ENCODE measurements at places on chromosomes 7 and 10.

DNA sequence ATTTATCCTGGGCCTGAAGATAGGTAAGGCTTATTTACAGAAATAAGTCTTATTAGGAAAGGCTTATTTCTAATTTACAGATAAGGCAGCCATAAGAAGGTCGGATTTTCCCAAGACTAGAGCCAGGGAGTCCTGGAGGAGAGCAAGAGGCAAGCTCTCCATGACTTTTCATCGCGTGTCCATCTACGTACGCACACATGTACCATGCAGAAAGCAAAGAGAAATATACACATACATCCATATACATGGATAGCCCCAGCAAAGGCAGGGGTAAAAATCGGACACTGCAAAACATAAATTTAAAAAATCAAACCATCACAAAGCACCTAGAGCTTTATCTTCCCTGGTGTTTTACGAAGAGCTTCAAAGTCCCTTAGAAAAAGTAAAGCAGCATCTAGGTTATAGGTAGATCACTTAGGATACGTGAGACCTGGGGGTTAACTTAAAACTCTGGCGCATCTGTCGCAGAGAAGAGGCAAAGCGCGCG is 25.8 kb upstream of the ZRANB1 start:
- DNase-seq = no peak

- no peak for DNase-seq
Observed at GRCh38 chr10:7133278-7133677, 277.6 kb downstream of the SFMBT2 start.

DNA sequence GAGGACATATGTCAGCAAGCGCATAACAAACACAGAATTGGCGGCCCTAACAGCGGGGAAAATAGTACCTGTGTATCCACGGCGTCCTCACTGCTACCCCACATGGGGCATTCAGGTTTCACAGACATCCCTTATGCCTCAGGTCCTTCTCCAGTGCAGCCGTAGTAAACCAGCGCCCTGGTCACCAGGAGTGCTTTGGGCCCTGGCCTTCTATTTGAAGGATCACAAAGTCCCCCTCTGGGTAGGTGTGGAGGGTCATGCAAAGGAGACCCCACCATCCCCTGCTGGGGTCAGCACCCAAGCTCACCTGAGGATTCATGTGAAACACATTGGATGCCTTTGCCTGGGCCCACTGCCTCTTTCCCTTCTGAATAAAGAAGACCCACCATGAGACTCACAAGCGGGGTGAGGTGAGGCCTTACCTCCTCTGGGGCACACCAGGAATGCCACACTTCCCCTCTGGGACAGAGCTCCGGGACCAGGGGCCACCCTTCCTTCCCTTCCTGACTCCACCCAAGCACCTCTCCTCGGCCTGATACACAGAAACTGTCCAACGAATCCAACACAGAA is 18.8 kb downstream of the CLRN3 start:
- no peak for DNase-seq

- no peak for DNase-seq
Observed at GRCh38 chr7:46945328-46945727, 636.6 kb downstream of the TNS3 start.

DNA sequence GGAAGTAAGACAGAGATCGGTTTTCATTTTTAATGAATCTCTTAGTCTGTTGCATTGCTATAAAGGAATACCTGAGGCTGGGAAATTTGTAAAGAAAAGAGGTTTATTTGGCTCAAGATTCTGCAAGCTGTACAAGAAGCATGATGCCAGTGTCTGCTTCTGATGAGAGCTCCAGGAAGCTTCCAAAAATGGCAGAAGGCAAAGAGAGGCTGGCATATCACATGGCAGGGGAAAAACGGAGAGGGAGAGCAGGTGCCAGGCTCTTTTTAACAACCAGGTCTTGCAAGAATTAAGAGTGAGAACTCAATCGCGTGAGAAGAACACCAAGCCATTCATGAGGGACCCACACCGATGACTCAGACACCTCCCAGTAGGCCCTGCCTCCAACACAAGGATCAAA is 125.0 kb upstream of the THSD7A start:
- no peak for DNase-seq

DNA sequence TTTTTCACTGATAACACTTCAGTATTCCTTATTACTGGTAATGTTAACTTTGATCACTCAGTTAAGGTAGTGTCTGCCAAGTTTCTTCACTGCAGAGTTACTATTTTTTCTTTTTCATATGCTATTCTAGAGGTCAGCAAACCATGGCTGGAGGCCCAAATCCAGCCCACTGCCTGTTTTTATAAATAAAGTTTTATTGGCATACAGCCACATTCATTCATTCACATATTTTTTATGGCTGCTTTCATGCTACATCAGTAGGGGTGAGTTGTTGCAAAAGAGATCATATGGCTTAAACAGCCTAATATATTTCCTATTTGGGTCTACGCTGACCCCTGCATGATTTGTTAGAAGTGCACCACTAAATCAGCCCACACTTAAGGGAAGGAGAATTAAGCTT is 10.9 kb downstream of the RPEL1 start:
- DNase-seq = no peak

DNA sequence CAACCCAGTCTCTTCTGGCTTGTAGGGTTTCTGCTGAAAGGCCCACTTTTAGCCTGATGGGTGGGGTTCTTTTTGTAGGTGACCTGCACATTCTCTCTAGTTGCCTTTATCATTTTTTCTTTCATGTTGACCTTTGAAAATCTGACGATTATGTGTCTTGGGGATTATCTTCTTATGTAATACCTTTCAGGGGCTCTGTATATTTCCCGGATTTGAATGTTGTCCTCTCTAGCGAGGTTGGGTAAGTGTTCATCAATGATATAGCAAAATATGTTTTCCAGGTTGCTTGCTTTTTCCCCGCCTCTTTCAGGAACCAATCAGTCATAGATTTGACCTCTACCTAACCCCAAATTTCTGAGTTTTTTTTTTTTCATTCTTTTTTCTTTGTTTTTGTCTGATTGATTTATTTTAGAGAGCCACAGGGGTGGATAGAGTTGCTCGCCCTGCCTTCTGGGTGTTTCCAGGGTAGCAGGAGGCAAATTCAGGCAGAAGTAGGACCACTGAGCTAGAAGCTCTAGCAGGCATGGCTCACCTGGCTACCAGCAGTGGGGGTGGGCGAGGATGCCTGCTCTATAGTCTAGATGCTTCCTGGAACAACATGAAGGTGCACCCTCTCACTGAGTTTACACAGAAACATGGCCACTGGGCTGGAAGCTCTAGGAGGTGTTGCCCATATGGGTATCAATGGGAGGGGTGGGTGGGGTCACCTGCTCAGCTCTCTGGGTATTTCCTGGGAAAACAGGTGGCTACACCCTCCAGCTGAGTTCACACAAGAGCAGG is 94.9 kb downstream of the CCDC7 start:
- DNase-seq = no peak

- DNase-seq = no peak
Observed at GRCh38 chr10:97686301-97686961, 610 bp downstream of the AVPI1 start.

GRCh38 chr7:156943091-156944041 is 6.1 kb upstream of the NOM1 start:
- no peak for DNase-seq

DNA sequence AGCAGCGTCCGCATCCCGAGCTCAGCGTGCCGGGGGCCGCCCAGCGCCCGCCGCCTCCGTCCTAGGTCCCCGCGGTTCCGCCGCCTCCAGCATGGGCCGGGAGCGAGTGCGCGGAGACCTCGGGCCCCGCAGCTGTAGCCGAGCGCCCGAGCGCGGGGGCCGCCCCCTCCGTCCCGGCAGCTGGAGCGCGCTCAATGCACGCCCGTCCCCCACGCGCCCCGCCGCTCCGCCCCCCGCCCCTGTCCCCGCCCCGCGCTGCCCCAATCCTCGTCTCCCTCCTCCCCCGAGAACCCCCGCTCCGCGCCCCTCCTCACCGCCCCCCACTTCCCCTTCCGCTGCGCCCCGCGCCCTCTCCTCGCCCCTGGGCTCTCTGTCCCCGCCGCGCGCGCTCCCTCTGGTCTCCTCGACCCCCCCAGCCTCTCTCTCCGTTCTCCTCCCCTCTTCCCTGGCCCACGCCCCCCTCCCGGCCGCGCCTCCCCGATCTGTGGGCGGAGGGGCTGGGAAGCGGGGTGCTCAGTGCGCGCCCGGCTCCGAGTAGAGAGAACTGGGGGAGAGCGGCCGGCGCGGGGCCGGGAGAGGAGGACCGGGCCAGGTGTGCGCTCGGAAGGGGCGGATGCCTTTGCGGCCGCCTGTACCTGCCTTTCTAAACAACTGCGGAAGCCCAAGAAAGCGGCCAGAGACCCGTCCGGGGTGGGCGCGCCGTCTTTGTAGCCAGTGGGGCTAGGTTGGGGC is at the start of gene VIPR2:
Gene VIPR2, minus strand, starts transcription at position 110 of the 732 bp plus-strand sequence. Its CDS starts 96 bp downstream, at position 14.
- DNase-seq = no peak

DNA sequence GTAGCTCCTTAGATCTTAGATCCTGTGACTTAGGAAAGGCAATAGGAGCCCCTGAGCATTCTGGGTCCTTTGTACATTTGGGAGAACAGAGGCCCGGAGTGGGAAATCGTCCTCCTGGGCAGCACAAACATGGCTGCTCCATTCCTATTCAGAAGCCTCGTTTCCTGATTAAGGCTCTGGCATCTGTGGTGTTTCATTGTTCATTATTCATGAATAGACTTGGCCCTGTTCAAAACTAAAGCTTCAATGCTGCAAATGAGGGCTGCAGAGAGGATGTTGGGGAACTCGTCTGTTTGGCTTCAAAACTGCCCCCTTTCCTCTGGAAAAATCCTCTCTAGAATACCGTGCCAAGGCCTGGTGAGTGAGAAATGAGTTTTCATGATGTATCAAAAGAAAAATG is 3.4 kb upstream of the HTRA1 start:
- no peak for DNase-seq
